ENCODE measurements at places on chromosomes 16 and 17.

- no peak for DNase-seq
Measured at GRCh38 chr16:88539652-88540345, 30.4 kb upstream of the ZC3H18 start.

- no peak for DNase-seq
Measured at GRCh38 chr16:54347961-54348360, 61.4 kb upstream of the IRX3 start.

DNA sequence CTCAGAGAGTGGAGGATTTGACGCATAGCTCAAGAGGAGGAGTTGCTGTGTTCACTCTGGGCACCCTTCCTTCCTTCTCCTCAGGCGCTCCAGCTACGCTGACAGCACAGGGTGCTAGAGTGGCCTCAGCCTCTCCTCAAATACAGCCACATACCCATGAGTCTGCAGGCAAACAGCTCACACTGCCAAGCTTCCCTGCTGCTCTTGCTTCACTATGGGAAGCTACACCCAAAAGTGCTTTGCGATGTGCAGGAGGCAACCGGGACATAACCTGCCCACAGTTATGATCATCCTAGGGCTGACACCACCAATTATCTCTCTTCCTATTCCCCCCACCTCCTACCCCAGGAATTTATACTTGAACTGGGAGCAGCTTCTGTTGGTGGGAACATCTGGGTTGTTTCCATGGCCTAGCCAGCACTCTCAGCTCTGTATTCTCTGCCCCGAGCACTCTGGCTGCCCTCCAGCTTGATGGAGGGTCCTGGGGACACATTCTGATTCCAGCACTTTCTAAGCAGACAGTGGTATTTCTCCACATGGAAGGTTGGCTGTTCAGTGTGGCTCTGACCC, 40.3 kb upstream of the SREBF1 start:
- no peak for DNase-seq

DNA sequence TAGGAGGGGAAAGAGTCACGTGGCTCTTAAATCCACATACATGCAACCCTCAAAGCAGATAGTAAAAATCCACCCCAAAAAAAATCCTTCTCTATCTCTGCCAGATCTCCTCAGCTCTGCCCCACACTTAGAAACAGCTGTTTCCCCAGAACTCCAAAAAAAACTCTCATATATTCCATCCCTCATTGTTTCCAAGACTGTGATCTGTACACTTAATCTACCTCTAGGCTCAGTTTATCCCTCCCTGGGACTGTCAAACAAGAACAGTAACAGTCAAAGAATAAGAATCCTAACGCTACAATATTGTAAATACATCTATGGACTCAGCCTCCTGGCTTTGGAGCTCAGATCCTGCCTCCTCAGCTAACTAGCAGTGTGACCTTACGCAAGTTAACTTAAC, 11.6 kb downstream of the CUEDC1 start:
- no peak for DNase-seq

GRCh38 chr17:1693339-1693738, 8.7 kb upstream of the PRPF8 start:
- DNase-seq: no peak

- DNase-seq: no peak
Measured at GRCh38 chr16:48220891-48221290, 23.2 kb upstream of the LONP2 start.

DNA sequence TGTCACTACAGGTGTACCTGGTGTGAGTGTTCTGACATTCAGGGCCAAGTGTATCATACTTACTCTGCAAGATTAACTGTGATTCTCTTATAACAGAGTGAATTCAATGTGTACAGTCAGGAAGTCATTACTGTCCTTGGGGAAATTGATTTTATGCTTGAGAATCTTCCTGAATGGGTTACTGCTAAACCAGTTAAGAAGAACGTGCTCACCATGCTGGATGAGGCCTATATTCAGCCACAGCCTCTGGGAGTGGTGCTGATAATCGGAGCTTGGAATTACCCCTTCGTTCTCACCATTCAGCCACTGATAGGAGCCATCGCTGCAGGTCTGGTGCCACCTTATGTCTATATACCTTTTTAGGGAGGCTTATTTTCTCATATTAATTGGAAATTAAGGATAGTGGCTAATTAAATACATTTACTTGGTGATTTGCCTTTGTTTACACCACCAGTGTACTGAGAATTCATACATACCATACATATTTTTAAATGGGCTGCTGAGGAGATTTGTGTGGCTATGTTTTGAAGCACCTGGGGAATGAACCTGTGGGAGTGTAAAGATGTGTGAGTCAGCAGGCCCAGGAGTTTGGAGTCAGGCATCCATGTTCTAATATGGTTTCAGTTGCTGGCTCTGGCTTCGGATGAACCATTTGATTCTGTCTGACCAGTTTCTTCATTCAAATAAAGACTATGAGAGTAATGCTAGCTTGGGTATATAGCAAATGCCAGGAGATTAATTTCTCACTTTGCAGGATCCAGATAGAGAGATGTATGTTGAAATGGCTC, 3.1 kb downstream of the ALDH3A2 start:
- no peak for DNase-seq
